ENCODE measurements at places on chromosomes 2 and 18.
A peak's percentile ranks its signal among the peaks of the same experiment; 100 is the strongest.

DNA sequence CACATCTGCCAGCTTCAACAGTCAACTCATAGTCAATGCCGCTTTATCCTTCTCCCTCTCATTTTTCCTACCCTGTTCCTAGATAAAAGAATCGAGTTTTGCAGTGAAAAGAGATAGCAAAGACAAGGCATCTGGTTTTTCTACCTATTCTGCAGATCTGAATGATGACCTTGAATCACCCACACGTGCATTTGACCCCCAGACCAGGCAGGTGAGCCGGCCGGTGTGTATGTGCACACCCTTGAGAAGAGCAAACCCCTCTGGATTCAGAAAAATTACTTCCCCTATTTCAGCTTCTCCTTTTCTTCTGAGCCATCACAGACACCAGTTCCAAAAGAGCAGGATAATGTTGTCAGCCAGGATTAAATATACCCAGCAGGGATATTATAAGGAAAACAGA lies 115.6 kb upstream of the ST6GAL2 start:
- DNase-seq = no peak

DNA sequence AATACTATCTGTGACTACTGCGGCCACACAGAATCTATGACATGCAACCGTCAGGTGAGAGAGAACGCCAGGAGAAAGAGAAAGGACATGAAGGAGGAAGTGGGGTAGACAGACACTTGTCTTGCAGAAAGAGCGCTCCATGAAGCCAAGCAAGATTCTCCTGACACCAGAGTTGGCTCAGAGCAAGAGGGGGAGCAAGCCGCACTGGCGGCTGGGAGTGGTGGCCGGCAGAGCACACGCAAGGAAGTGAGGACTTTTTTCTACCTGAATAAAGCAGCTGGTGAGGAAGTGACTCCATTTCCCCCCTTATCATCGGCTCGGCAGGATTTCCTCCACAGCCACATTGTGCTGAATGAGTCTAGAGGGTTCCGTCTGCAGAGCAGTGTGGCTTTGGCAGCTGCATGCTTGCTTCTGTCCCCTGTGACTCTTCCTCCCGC lies 181.6 kb downstream of the BCL2 start:
- DNase-seq = no peak

GRCh38 chr2:32910883-32911598 lies 35.7 kb upstream of the LTBP1 start:
- no peak for DNase-seq

GRCh38 chr18:24198461-24198860 lies 59.6 kb downstream of the CABYR start:
- no peak for DNase-seq

DNA sequence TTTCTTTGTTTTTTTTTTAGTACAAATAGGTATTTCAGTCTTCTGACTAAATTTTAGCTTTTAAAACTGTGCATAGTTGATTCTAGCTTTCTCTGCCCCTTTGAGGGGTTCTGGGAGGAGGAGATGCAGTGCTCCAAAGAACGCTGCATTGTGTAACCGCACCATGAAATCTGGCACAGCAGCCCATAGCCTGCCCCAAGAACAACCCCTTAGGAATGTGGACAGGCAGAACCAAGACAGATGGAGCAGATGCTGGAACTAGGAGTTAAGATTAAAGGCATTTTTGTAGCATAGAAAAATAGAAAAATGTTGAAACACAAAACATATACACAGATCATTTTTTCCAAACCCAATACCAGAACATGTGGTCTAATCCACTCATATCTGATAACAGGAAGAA lies 187.5 kb downstream of the SCG2 start:
- DNase-seq = peak; percentile 92

DNA sequence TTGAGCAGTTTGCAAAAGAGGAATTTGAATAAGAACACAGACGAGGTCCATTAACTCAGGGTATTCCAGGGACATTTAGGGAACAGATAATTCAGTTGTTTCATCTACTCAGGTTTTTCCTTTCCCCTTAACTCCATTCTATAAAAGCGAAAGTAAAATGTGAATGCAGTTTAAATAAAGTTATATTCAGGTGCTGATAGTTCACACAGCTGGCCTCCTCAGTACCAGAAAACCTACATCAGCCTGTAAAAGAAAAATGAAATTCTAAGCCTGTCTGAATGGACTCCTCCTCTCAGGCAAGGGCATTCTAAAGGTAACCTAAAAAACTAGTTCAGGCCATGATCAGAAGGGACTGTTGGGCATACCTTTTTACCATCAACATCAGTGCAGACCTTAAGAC lies 873.8 kb downstream of the SUCLG1 start:
- DNase-seq = no peak

- no peak for DNase-seq
Observed at GRCh38 chr2:230244211-230244610, 18.7 kb downstream of the SP140 start.

DNA sequence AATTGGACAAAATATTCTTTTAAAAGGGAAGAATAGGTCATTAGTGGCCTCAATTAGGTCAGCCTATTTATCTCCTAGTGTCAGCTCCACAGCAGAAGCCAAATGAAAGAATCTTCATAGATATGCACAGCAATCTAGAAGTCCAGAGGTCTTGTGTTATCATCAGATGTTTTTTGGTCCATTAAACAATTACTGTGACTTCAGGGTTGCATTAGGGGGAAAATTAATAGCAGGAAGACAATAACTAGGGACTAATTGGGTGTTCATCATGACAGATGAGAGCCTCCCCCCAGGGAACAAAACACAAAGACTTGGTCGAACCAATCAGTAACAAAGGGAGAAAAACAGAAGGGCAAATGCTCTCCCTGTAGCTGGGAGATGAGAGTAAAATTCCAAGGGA lies 264.7 kb downstream of the PTH2R start:
- DNase-seq = no peak

DNA sequence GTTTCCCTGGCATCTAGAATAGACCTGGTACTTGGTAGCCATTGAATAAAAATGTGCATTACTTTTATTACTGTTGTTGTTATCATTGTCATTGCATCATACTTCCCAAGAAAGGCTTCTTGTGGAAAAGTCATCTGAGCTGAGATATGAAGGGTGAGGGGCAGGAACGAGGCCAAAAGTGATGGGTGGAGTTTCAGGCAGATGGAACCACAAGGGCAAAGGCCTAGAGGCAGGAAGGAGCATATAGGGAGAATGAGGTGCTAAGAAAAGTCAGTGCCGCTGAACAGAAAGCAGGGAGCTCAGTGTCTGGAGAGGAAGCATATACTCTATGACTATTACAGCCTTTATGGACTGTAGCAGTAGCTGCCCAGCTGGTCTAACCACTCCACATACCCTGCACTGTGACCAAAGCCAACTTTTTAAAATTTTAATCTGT lies 219.3 kb downstream of the SPP2 start:
- no peak for DNase-seq

DNA sequence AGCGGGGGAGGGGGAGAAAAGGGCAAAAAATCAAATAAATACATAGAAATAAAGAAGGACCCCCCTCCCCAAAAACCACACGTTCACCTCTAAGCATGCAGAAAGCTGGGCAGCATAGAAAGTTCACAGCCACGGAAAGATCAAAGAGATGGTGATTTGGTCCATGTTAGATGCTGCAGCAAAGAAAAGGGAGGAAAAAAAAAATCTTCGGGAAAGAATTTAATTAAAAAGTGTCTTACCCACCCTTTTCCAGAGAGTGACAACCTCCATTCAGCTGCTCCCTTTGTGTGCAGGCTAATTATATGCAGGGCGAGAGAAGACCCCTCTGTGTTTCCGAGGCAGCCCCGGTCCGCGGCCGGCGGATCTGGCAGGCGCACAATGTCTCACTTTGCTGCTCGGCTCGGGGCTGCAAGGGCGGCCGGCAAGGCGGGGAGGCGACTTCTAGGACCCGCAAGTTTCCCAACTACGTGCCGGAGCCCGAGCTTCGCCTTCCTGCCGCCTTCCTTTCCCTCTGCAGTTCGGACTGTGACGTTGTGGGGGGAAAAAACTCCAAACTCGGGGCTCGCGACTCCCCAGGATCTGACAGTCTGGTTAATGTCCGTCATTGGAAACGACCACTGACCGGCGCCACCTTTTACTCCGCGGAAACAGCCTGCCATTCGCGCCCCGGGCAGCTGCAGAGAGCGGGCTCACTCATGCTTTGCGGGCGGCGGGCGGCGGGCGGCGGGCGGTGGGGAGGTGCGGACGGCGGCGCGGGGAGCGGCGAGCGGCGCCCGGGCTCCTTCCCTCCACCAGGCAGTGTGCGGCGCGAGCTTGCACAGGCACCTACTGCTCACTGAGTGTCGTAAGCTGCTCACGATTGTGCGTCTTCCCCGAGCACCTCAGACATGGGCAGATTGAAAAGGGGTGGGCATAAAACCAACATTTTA lies at the start of gene LRRTM1:
Gene LRRTM1 (minus strand): TSS at position 844 of the 929 bp plus-strand sequence. CDS start 933 bp downstream, outside the sequence.
- DNase-seq = no peak

DNA sequence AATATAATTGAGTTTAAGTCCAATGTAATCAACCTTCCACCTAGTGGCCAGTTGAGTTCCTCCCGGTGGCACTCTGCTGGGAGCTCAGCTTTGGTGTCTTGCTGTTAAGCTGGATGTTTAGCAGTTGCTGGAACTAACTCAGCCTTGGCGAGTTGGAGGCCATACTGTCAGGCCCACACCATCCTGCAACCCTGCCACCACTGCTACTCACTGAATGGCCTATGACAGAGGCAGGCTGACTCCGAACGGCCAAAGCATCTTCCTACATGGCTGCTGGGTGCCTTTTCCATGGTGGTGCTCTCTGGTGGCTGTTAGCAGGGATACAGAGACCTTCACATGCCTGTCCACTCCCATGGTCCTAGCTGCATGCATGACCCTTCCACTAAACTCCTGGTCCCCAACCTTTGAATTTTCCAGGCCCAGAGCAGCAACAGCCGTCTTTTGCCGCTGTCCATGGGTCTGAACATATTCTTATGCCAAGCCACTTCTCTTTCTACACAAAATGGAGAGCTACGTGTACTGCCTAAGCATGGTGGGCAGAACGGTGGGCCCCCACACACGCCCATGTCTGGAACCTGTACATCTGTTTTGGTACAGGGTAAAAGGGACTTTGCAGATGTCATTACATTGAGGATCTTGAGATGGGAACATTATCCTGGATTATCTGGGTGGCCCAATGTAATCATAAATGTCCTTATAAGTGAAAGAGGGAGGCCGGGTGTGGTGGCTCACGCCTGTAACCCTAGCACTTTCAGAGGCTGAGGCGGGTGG lies 15.0 kb upstream of the TRAF3IP1 start:
- DNase-seq = no peak

DNA sequence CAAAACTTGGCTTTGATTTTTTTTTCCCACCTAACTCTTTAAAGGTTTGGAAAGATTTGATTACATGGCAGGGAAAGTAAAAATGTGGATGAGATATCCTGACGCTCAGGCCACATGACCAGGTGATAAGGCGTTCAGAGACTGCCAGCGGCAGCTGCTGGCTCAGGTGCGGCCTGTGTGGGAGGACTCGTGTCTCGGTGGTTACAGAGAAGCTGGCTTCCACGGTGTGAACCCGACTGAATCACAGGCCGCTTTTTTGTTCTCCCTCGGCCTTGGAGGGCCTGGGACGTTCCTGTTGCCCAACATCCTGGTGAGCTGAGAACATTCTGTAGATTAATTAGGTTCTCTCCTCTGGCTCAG lies 124.2 kb upstream of the ZNF516 start:
- peak; percentile 26 for DNase-seq

DNA sequence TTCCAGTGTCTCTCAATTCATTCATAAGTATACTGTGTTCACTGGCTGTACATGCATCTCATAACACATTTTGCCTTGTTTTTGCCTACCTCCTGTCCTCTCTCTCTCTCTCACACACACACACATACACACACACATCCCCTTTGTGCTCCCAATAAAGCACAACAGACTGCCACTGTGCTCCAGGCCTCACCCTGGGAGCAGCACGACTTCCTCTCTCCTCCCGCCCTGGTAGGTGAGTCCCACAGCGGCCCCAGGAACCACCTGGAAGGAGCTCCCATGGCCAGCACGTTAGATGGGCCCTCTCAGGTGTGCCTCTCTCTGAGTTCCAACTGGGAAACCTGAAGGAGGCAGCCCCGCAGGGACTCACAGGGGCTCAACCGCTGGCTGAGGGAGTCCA lies 65.4 kb downstream of the MARCHF4 start:
- DNase-seq = no peak

- DNase-seq = no peak
Observed at GRCh38 chr2:6993936-6994335, 76.7 kb downstream of the RNF144A start.

- DNase-seq = no peak
Observed at GRCh38 chr18:47983055-47983454, 52.6 kb upstream of the SMAD2 start.

DNA sequence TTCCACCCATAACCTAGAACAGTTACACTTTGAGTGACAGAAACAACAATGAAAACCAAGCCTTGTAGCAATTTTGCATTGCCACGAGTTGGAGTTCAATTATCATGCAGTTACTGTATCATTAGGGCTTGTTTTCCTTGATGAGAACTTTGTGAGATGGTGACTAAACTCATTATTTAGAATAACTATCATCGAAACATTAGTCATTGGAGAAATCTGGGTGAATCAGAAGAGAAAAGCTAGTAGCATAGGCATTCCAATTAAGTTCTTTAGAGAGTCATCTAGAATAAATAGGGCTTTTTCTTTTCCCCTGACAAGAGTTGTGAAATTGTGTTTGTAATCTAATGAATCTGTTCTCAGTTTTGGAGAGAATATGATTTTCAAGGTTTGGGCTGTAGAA lies 122.8 kb upstream of the DOCK10 start:
- no peak for DNase-seq

DNA sequence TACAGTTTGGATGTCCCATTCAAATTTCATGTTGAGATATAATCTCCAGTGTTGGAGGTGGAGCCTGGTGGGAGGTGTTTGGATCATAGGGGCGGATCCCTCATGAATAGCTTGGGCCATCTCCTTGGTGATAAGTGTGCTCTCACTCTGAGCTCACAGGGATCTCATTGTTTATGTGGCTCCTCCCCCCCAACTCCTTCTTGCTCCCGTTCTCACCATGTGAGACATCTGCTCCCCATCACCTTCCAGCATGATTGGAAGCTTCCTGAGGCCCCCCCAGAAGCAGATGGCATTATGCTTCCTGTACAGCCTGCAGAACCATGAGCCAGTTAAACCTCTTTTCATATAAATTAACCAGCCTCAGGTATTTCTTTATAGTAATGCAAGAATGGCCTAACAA lies 3.0 kb upstream of the INPP1 start:
- DNase-seq = no peak

DNA sequence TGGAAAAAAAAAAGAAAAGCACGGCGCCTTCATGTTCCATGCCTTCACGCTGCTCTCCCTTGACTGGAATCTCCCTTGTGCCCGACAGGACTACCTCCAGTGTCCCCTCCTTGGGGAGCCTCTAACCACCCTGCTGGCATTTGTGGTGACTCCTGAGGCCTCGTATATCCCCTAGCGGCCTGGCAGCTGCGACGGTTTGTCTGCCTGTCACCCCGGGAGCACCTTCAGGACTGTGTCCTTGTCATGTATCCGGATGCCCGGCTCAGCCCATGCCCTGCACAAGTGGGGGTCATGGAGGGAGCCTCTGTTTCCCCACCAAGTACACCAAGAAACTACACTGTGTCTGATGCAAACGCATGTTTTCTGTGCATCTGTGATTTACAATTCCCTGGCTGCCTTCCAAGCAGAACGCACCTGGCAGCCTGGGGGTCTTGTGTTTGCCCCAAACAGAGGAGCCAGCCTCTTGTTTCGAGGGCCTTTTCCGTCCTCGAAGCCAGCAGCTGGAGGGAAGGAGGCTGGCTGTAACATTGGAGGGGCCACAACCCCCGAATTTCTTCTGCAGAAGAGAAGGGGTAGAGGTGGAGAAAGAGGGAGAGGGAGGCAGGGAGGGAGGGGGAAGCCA lies 18.9 kb downstream of the TWIST2 start:
- DNase-seq = no peak

Data from fibroblast of gingiva (primary cell).